ENCODE measurements at places on chromosomes 12 and 14.

GRCh38 chr14:30580616-30581282 is 21.8 kb downstream of the G2E3 start:
- no peak for DNase-seq

DNA sequence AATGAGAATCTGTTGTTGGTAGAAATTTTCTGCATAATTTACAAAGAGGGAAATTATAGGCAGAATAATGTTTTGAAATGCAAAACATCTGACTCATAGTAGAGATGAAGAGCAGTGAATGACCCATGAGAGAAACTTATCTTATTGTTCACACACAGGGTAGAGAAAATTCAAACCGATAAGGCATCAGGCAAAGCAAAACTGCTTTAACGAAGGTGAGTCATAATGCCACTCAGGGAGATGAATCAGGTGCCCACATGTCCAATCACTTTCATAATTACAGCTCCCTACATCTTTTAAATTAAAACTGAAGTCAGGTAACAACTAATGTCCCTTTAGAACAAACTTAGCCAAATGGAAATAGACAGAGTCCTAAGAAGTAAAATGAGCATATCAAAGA is 265.6 kb upstream of the GARIN6 start:
- no peak for DNase-seq

DNA sequence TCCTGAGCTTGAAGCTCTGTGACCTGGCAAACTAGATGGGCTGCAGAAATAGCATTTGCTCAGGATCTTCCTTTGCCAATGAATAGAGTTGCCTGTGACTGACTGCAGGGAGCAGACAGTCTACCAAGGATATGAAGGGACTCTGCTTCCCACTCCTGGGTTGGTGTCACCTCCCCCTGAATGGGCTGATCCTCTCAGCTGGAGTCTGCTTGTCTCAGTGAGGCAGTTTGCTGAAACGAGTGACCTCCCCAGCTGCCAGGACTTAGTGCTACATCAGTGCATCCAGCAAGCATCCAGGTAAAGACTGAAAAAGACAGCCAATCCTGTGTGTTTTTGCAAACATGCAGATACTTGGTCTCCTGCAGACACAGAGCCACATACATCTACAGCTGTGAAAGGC is 28.5 kb downstream of the PAH start:
- no peak for DNase-seq

DNA sequence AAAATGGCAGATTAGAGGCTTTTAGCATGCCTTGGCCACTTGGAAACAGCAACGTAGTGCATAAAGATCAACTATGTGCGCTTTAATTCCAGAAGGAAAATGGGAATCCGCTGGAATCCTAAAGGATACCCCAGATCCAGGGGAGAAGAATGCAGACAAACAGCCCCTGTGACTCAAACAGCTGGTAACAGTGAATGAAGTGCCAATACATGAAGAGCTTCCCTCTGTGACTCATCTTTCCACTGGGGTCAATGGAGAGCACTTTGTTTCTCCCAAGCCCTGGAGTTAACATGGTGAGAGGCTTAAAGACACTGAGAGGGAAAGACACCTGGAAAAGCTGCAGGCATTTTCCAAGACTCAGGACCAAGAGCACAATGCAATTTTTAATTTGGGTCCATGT is 263.1 kb downstream of the CEP128 start:
- no peak for DNase-seq

DNA sequence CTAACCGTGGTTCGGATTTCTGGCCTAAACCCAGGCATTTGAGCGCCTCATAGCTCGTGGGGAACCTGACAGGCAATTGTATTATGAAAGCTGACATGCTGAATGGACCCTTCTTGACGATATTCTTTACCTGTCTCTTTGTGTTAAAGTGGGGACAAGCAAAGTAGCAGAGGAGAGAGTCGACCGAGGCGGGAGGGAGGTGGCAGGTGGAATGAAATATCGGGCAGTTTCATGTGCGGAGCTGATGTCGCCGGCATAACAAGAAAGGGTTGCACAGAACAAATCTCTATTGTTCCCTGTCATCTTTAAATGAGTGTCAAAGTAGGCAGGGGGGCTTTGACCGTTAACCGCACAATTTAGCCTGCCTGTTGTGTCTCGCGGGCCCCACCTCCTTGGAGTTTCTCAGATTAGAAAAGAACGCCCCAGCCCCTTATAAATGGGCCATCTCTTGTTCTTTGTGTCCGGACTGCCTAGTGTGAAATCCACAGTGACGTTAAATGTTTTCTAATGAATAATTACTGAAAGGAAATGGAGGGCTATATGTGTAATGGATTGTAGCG is 11.5 kb downstream of the MYO1H start:
- DNase-seq = no peak

- no peak for DNase-seq
Measured at GRCh38 chr12:6277982-6278438, 32.5 kb upstream of the PLEKHG6 start.

- no peak for DNase-seq
Measured at GRCh38 chr14:91316761-91317160, 72.3 kb upstream of the GPR68 start.

DNA sequence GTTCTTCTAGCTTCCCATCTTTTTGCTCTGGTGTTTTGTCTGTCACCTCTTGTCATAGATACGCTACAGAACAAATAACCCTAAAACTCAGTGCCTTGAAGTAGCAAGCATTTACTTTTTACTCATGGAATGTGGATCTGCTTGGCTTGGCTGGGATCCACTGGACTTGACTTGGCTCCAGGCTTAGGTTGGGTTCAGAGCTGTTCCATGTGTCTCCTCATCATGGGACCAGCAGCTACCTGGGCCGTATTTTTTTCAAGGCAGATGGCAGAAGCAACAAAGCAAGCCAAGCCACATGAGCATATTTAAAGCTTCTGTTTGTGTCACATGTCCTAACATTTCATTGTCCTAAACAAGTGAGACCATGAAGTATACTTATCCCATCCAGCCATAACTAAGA is 48.7 kb upstream of the ATF1 start:
- DNase-seq = no peak

GRCh38 chr12:23847857-23848256 is 101.6 kb downstream of the SOX5 start:
- no peak for DNase-seq

DNA sequence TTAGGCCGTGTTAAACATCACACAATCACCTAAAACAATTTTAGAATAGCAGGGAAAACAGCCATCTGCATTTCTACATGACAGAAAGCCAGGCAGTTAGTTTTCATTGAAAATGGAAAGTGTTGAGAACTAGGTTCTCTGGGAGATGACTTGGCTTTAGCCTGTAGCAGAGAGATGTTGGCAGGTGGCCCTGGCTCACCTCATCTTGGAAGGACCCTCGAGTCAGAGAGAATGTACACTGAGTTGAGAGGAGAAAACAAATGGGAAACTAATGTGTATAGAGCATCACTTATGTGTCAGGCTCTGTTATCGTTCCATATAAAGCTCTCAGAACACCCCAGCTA is 51.9 kb downstream of the SUSD6 start:
- no peak for DNase-seq

- no peak for DNase-seq
Measured at GRCh38 chr12:89235189-89235993, 116.9 kb downstream of the DUSP6 start.

GRCh38 chr12:997505-997904 is 6.5 kb downstream of the ERC1 start:
- no peak for DNase-seq

DNA sequence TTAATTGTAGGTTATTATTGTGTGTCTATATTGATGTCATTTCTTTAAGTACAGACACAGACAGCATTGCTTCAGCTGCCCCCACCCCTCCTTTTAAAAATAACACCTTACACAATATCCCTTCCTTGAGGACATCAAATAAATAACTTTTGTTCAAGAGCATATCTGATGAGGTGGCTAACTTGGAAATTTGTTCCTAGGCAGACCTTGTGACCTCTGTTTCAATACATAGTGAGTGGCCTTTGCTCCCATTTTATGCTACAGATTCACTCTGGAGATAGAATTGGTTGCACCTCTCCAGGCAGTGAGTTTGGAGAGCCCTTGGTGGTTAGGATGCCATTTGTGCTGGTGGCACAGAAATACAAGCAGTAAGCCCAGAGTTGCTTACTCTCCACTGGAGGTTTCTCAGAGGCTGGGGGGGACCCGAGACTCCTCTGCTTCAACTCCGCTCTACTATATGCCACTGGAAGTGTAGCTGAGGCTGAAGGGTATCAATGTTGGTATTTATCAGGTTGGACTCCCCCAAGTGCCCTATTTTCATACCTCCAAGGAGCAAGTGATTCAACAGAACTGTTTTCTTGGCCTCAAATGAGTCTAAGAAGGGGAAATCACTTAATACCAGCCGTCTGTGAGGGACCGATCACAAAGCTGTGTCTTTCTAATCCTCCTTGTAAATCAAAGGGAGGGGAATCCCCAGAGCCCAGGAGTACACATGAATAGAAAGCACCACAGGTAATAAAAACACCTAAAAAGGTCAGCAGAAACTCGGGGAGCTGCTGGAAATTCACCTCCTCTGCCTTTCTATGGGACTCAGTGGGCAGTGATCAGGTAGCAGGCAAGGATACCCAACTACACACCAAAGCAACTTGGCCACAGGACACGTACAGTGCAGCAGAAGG is 463.1 kb downstream of the RAD51B start:
- DNase-seq = no peak

GRCh38 chr14:68450391-68451120 is 342.3 kb downstream of the ZFP36L1 start:
- no peak for DNase-seq

GRCh38 chr14:105913861-105914260 is 387.5 kb downstream of the TMEM121 start:
- DNase-seq = no peak

DNA sequence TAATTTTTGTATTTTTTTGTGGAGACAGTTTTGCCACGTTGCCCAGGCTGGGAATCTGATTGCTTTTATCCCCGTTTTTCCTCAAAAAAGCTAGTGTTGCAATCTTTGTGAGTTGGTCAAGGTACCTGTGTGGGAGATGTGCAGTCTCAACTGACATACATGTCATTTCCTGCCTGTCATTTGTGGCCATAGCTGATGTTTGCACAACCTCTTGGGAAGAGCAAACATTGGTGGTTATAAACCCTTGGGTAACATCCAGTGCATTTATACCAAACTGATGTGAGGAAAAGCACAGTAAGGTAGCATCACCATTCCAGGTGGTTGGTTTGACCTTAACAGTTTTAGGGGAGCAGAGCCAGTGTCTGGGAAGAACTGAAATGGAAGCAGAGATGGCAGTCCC is 54.7 kb downstream of the ATG14 start:
- DNase-seq = no peak

DNA sequence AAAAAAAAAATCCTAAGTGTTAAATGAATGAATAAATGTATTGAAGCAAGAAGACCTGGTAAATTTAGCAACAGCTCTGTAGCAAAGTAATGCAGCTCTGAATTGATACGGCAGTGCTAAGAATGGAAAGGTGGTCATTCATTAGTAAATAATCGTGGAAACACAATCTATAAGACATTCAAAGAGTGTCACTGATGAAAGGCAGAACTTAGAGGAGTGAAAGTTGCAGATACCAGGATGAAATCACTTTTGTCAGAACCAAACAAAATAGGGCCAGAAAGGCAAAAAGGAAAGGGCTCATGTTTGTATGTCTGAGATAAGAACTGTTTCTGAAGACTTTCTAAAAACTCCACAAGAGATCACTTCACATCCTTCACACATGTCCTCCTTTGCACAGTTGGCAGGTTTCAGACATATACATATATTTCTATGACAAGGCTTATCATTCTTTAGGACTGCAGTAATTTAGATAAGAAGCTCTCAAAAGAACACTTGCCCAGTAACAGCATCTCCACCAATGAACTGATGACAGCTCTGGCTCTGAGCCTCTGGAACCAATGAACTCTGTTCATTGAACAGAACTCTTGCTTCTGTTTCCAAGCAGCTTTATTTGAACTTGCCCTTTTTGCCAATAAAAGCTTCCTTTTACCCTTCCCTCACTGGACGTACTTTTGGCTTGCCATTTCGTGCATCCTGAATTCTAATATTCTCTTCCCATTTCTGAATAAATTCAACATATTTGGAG is 4.2 kb upstream of the LRR1 start:
- no peak for DNase-seq

DNA sequence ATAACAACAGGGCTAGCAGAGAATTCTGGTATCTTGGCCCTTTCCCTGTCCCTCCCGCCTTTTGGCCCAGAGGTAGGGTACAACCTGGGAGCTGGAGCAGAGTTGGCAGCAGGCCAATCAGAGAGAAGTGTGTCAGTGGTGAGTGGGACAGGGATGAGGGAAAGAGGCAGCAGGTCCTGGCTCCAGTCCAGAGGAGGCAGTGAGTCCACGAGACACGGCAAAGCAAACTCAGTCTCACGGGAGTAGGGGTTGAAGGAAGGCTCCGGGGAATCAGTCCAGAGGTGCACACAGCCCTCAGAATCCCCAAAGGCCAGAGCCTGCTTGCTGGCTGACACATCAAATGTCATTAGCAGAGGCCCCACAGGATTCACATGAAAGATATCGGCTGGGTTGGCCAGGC is 7.3 kb downstream of the PAN2 start:
- DNase-seq = no peak

GRCh38 chr12:29582677-29583272 is 85.3 kb upstream of the OVCH1 start:
- DNase-seq = no peak

DNA sequence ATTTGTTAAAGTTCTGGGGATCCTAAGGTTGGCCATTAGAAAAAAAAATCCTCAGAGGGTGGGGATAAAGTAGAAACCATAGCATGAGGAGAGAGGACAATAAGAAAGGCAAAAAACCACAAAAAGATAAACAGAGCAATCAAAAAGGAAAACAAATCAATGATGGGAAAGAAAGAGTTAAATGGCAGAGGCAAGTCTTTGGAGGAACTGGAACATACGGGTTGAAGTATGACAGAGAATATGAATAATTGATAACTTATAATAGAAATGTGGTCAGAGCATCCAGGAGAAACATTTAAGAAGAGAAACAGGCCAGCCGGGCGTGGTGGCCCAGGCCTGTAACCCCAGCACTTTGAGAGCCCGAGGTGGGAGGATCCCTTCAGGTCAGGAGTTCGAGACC is 17.8 kb upstream of the SALL2 start:
- DNase-seq = no peak

DNA sequence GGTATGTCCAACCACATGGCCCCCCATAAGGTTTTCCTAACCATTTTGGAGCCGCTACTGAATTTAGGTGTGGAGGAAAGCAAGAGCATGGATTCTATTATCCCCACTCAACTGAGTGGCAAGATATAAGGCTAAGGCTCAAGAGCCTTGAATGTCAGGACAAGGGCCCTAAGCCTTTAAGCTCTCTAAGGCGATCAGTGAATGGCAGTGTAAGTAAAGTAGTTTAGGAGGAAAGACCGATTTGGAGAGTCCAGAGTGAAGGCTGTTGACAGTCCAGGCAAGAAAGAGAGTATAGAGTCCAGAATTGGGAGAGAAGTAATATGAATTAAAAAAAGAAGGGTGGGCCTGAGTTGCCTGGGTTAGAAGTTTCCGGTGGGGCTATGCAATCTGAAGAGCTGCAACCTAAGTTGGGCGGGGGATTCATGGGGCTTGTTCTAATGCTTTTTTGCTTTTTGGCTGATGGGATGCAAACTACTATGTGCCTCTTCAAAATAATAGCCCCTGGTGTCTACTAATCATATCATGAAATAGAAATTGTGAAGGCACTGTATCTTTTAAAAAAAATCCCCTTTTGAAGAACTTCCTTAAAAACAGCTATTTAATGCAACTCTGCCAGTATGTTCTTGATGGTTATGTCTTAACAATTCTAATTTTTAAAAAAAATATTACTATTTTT is at the start of gene SPIC:
SPIC (plus strand) TSS at position 626 of the 676 bp plus-strand sequence. CDS start 1,569 bp downstream, outside the sequence.
- DNase-seq = no peak

Measured in stimulated activated CD8-positive, alpha-beta memory T cell treated with anti-CD3 and anti-CD28 coated beads, Interleukin-2, amount 100 ng/mL, for 1 hour (primary cell).